ENCODE measurements at places on chromosomes 2 and 18.
A peak's percentile ranks its signal among the peaks of the same experiment; 100 is the strongest.

DNA sequence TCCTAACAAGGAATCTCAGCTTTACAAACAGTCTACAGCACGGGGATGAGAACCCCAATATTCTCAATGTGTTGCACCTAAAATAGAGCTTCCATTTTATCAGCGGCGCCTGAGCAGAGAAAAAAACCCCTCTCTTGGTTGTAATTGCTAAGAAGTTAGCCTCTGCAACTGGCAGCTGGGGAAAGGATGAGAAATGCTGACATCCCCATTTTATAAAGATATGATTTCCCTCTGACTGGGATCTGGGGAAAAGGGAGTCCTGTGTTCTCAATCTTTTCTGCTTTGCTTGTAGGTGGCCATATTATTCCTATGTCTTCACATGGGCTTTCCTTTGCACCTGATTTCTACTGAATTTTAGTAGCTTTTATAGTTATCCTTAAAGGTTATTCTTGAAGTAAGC, 981.4 kb upstream of the DDX18 start:
- DNase-seq, result no peak

DNA sequence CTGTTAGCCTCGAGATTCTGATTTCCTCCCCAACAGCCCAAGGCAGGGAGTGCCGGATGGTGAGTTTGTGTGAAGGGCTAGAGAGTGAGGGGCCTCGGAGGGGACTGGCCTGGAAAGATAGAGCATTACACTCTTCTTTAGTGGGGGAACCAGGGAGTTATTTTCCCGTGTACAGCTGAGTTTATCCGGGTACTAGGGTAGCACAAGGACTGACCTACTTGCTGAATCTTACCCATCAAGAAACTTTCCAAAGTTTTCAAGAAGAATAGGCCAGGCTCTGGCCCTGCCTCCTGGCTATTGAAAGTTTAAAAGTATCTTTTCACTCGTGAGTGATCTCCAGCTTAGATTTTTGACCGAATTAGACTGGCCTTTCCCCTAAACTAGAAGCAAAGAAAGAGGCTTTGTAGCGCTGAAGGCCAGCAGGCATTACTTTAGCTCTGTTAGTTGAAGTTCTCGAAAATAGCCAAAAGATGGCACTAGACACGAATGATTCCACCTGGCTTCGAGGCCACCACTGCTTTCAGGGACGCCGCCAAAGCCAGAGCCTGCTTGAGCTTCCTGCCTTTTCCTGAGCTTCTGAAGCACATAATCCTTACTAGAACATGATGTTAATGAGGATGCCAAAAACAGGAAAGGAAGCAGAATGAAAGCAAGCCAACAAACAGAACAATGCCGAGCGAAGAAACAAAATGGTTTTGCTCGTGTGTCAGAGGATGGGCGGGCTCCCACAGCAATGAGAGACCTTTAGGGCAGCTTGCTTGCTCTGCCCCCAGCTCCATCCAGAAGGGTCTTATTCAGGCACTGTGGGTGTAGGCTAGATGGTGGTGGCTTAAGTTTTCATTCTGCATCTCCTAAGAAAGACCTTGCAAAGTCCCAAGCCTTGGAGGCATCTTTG, 55.8 kb downstream of the TSN start:
- peak; percentile 68 for DNase-seq

GRCh38 chr2:170307052-170307451, 129.1 kb downstream of the MYO3B start:
- DNase-seq, result no peak

DNA sequence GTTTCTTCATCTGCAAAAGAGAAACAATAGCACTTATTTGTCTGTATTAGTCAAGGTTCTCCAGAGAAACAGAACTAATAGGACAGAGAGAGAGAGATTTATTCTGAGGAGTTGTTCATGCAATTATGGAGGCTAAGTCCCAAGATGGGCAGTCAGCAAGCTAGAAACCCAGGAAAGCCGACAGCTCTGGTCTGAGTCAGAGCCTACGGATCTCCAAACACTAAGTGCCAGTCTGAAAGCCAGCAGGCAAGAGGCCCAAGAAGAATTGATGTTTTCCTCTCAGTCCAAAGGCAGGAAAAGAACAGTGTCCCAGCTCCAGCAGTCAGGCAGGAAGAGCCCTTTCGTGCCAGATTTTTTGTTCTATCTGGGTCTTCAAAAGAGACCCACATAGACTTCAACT, 36.5 kb upstream of the SLC66A3 start:
- DNase-seq, result no peak

DNA sequence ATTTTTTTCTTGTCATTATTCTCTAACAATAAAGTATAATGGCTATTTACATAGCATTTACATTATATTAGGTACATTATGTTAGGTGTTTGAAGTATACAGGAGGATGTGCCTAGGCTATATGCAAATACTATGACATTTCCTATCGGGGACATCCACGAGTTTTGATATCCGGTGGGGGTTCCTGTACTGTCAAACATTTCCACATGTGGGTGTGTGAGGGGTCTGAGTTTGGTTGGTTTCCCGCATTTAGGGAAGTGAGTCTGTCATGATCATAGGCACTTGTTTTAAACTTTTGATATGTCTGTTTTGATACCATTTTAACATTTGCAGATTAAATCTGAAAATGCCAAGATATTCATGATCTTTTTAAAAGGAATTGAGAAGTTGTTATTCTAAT, 76.0 kb downstream of the CEP192 start:
- DNase-seq, result no peak

- no peak for DNase-seq
Observed at GRCh38 chr2:1598800-1599199, 145.5 kb downstream of the PXDN start.

GRCh38 chr2:112725545-112726457, 5.0 kb downstream of the NT5DC4 start:
- no peak for DNase-seq

DNA sequence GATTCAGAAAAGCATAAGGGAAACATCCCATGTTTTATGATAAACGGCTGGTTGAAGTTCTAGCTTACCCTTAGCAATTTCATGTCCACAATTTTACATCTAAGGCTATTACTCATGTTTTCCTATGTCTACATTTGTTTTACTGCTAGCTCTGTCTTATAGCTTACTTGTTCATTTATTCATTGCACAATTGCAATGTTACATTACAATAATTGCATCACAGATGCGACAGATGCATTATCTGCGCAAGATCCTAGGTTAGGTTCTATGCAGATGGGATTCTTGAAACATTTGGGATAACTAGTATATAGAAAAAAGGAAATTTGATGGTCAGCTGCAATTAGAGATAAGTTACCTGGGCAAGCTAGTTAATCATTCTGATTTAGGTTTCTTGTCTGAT, 108.4 kb downstream of the ARHGAP28 start:
- DNase-seq, result no peak

DNA sequence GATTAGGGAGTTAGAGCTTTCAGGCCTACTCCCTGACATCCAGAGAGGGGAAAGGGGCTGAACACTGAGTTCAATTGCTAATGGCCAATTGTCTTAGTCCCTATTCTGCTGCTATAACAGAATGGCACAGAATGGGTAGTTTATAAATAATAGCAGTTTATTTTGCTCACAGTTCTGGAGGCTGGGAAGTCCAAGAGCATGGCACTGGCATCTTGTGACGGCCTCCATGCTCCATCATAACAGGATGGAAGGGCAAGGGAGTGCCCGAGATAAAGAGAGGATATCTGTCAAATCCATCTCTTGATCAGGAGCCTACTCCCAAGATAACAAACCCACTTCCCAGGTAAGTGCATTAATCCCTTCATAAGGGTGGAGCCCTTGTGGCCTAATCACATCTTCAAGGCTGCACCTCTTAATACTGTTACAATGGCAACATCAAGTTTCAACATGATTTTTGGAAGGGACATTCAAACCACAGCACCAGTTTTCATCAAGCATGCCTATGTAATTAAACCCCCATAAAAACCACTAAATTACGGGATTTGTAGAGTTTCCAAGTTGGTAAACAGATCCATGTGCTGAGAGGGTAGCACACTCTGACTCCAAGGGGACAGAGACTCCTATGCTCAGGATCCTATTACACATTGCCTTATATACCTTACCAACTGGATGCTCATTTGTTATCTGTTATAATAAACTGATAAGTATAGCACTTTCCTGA, 44.6 kb downstream of the BAZ2B start:
- peak; percentile 54 for DNase-seq

DNA sequence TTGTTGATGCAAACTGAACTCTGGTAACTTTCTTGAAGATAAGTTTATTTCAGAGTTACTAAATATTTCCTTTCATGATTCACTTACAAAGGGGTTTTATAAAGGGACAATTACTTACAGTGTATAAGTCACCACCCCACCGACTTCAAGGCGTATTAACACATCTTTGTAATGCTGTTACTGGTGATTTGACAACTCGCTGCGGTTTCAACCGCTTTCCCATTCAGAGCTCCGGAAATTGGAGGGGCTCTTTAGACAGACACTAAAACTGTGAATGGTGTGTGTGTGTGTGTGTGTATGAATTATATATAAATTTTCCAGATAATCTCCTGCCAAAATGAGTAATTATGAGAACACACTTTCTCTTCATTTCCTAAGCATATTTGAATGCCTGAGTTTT, 4.9 kb downstream of the TM4SF20 start:
- peak; percentile 63 for DNase-seq

GRCh38 chr2:180655393-180655792, 325.0 kb upstream of the UBE2E3 start:
- DNase-seq, result peak; percentile 24

DNA sequence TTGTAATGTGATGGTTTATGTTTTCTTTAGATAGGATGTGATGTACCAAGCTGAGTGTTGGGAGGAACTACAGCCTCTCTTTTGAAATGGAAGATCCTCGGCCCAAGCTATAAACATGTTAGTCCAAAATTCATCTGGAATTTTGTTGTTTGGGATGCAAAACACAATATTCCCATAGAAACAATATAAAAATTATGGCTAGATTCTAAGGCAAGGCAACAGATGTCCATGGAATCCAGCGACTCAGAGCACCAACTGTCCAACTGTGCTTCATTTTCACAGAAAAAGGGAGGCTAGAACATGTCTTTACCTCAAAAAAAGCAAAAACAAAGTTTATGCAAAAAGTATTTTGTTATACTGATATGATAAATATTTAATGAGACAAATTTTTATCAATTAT, 52.4 kb upstream of the ATP8B1 start:
- DNase-seq, result no peak

DNA sequence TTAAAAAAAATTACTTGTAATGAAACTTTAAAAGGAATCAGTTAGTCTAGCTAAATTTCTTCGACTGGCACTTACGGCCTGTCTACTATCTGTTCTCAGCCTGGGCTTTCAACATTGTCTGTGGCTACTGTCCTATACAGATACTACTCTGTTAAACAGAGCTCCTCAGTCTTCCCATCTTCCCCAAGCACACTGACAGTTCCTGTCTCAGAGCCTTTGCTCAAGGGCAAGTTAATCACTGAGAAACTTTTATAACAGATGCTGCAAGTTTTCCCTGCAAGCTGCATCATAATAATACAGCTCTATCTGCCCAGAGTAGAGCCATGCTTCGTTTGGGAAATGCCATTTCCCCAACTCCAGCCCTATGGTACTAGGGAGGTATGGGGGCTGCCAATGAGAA, 11.3 kb upstream of the YPEL5 start:
- no peak for DNase-seq

Measured in fibroblast of mammary gland (primary cell).